ENCODE measurements at places on chromosomes 5 and 9.

- peak; percentile 62 for DNase-seq
Measured at GRCh38 chr9:87212605-87213021, 265.3 kb upstream of the GAS1 start.

DNA sequence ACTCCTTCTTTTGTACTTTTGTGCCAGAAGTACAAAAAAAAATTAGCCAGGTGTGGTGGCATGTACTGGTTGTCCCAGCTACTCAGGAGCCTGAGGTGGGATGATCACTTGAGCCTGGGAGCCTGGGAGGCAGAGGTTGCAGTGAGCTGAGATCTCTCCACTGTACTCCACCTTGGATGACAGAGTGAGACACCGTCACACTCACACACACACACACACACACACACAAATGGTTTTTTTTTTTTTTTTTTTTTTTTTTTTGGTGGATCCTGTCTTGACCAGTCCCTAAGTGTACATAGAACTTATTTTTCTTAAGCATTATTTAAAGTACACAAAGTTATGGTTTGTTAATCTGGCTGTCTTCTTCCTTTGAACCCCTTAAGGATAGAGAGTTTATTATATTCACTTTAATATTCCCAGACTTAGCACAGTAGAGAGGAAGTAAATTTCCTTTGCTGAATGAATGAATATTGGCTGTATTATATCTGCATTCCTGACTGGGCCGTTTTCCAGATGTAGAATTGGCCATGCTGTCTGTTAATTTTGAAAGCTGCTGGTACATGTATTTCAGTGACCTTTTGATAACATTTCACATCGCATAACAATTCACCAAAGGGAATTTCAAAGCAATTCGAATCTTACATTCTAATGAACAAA is 429.0 kb upstream of the ZNF608 start:
- DNase-seq, result no peak

DNA sequence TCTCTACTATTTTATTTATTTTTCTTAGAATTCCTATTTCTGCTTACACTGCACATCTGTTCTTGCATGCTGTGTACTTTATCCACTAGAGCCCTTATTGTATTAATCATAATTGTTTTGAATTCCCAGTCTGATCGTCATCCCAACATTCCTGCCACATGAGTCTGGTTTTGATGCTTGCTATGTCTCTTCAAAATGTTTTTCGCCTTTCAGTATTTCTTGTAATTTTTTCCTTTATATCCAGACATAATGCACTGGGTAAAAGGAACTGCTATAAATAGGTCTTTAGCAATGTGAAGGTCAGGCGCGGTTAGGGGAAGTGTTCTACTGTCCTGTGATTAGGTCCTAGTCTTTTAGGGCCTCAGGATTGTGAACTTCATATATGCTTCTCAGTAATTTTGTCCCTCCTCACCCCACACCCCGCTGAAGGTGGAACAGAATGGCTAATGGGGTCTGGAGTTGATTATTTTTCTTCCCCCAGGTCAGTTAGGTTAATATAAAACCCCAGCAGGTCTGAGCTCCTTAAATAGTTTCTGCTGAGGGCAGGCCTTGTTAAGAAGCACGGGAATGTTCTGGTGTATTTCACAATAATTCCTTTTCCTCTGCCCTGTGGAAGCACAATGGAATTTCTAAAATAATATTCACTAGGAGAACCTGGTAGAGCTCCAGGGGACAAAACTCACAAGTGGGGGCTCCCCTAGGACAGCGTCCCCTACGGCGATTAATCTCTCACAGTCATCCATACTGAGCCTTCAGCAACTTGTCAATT is 146.6 kb upstream of the TUT7 start:
- no peak for DNase-seq

- DNase-seq, result no peak
Measured at GRCh38 chr5:94473936-94474335, 144.5 kb downstream of the KIAA0825 start.

- DNase-seq, result no peak
Measured at GRCh38 chr5:62066761-62067277, 239.2 kb upstream of the KIF2A start.

DNA sequence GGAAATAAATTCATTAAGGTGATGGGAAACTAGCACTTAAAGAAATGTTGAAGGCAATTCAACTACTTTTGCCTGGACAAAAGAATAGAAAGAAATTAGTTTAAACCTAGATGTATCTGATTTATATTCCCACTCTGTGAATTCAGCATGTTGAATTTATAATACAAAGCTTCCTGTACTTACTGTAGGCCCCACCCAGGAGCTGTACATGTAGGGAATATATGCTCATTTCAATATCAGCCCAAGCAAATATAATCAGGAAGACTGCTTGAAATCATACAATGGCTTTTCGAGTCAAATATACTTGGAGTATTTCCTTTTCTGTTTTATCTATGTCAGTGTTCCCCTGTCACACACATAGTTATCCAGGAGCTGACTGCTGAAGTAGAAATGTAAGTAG is 102.1 kb downstream of the OTULIN start:
- no peak for DNase-seq

- no peak for DNase-seq
Measured at GRCh38 chr5:95600557-95600956, 19.3 kb upstream of the GPR150 start.

GRCh38 chr5:61670941-61671340 is 338.9 kb downstream of the ZSWIM6 start:
- no peak for DNase-seq

DNA sequence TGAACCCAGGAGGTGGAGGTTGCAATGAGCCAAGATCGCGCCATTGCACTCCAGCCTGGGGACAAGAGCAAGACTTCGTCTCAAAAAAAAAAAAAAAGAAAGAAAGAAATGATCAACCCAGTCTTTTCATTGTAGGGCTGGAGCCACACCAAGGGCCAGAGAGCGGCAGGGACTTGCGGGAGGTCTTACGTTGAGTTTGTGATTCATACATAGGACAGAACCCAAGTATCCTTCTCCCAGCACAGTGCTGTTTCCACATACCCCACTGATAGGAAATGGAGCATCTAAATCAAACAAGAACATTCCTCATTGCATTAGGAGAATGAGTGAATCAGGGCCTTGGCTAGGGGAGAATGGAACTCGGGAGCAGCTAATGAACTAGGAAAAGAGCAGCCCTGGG is 3.5 kb upstream of the TNIP1 start:
- peak; percentile 20 for DNase-seq

DNA sequence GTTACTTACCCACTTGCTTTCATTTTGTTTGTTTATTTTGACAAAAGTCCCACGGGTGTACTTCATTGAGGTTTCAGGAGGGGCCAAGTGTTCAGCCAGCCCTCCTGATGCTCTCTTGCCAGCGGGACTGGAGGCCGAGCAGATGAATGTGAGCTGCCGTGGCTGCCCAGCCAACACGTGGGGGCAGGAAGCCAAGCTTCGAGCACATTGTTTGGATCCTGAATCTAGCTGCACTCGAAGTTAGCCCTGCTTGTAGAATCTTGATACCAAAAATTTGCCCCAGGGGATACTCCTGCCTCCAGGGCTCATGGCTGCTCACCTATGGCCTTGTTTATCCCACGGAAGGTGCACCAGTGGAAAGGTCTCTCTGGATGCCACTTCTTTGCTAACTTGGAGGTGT is 49.3 kb downstream of the RASGEF1C start:
- DNase-seq, result no peak

DNA sequence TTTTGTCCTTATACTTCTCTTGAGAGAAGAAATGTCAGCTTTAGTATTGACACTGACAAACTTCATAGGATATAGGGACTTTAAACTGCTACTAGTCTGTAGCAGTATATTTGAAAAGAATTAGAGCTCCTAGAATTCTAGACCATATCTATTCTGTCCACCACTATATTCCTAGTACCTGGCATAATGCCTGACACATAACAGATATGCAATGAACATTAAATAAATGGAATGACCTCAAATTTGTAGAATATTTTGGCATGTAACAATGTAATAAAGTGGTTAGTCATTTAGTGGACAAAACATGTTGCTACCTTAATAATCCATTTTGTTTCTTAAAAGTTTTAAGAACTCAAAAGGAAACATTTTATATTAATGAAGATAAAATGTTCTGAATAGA is 57.5 kb downstream of the HOMER1 start:
- no peak for DNase-seq

- DNase-seq, result peak; percentile 23
Measured at GRCh38 chr9:132584601-132585560, 2.5 kb downstream of the BARHL1 start.

DNA sequence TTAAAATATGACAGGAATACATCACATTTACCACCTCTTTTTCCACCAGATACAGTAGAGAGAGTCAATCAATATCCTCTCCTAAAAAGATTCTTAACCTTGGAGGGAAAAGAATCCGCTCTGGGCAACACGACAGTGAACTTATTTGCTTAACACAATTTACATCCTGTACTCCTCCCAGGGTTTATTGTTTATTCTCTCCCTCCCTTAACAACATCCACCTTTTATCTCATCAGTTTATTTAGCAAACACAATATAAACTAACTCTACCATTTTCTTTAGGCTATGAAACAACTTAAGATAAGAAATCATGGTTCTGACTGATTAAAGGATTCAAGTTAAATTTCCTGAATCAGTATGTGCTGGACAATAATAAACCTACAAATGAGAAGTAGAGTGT is 50.9 kb downstream of the CERT1 start:
- DNase-seq, result no peak

- no peak for DNase-seq
Measured at GRCh38 chr5:32953694-32954093, 242.6 kb downstream of the NPR3 start.

GRCh38 chr5:1111241-1111726 is 579 bp downstream of the SLC12A7 start:
- DNase-seq, result no peak

GRCh38 chr9:117704024-117704575 is at the start of gene TLR4:
TSS of gene TLR4 (plus strand) at chr9:117704403. CDS start at chr9:117704473, 70 bp downstream.
- peak; percentile 29 for DNase-seq

DNA sequence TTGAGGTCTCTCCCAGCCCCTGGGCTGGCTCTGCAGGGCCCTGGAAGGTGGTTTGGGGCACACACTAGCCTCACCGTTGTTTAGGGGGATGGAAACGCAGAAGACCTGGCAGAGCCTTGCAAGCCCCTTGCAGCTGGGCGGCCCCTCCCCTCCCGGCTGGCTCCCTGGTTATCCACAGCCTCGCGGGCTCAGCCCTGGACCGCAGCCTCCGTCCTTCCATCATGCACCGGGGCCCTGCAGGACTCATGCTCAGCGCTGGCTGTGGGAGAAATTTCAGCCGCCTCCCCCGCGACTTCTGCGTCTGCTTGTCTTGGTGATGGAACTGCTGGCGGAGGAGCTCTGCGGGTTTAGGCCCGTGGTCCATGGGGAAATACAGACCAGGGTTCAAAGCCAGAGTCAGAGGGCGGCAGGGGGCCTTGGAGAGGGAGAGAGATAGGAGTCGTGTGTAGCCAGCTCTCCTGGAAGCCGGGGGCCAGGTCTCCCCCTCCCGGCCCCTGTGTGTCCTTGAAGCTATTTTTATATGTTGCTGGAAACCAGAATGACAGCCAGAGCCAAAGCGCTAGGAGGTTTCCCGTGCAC is 75.8 kb upstream of the IER5L start:
- no peak for DNase-seq

GRCh38 chr9:116181853-116182610 is 28.4 kb downstream of the PAPPA start:
- no peak for DNase-seq

DNA sequence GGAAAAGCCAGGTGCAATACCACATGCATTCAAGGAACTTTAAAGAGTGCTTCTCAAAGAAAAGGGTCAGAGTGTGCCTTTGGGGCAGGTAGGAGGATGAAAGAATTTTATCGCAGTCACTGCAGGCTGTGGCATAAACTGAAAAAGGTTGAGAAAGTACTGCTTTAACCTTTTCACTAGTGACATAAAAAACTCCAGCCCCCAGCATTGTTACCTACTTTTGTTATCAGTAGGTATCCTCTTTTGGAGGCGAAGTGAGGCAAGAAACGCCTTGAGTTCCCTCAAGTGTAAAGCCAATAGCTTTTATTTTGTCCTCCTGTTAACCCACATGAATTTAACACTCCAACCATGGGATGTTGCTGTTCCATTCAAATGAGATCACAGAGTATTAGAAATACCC is 64.7 kb upstream of the CHD1 start:
- no peak for DNase-seq

GRCh38 chr9:5714501-5715401 is 85.8 kb downstream of the RIC1 start:
- peak; percentile 14 for DNase-seq

GRCh38 chr5:37859805-37860204 is 20.0 kb upstream of the GDNF start:
- no peak for DNase-seq

Measured in RCC 7860 (cell line).